GM12864 (cell line): ENCODE measurements at places on chromosomes 1 and 21.

- DNase-seq: no peak
Observed at GRCh38 chr1:150484861-150485260, 2.4 kb upstream of the TARS2 start.

DNA sequence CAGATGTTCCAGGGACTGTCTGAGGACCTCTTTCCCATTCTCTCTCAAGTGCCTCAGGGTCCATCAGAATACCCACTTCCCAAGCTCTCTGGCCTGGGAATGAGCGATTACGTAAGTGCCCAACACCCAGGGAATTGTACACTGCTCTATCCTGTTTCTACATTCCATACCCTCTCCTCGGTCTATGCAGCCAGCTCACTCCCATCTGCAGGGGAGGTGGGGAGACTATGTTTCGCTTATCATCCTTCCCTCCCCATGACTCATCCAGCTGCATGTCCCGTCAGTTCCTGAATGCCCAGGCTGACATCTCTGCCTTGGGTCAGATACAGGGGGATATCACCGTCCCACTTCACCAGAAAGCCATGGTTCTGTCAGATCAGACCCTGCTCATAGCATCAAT is 34.5 kb upstream of the CD1D start:
- no peak for DNase-seq

DNA sequence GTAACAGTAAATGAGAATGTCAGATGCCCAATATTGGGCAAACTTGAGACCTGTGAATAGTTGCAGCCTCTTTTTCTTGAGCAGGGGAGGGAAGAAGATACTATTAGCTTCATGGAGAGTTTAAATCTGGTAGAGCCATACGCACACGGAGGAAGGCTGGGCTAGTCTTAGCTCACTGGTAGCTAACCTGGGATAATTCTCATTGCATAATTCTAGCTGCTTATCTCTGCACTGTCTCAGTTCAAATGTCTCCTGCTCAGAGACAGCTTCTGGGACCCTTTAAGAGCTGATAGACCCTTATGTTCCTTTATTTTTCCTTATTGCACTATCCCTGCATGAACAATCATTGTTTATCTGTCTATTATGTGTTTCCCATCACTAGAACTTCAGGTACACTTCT is 8.4 kb downstream of the C1orf87 start:
- DNase-seq: no peak

GRCh38 chr1:183995322-183996039 is 42.0 kb downstream of the COLGALT2 start:
- no peak for DNase-seq

DNA sequence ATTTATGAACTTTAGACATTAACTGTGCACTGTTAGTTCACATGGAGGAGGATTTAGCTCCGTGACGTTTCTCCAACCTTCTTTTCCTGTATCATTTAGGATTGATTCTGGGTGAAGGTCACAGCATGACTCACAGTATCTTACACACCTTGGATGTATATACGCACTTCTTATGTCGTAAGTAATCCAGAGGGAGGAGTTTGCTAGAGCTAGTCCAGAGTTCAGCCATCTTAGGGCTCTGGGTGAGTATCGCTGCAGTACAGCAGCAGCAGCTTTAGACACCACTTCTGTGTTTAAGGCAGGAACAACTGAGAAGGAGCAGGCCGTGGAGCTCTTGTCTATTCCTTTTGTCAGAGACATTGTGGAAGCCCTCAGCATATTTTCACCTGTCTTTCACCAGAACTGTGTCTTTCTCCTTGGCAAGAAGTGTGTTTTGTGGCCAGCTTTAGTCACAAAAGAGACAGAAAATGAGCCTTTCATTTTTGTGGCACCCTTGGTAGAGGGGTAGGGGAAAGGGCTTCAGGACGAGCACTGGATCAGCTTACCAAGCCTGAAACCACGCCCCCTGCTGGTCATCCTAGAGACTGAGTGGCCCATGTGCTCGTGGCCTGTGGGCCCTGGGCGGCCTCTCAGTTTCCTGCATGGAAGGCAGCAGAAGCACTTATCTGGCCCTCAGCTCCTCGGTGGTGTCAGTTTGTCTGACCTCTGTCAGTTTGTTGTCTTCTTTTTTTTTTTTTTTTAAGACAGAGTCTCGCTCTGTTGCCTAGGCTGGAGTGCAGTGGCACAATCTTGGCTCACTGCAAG is 64.0 kb downstream of the ADARB1 start:
- peak; percentile 18 for DNase-seq

DNA sequence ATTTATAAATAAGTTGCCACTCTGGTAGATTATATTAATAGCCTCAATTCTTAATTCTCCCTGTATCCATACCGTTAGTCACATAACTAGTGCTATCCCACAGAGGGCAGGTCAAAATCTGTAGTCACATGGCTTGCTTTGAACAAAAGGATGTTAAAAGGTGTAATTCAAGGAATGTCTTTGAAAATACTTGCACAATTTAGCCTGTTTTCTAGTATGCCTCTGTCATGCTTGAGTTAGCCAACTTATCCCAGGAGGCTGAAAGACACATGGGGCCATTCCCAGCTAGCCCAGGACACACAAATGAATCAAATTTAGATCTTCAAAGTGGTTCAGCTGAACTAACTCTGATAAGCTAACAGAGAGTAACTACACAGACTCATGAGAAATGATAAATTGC is 758.5 kb upstream of the NEGR1 start:
- DNase-seq: no peak

DNA sequence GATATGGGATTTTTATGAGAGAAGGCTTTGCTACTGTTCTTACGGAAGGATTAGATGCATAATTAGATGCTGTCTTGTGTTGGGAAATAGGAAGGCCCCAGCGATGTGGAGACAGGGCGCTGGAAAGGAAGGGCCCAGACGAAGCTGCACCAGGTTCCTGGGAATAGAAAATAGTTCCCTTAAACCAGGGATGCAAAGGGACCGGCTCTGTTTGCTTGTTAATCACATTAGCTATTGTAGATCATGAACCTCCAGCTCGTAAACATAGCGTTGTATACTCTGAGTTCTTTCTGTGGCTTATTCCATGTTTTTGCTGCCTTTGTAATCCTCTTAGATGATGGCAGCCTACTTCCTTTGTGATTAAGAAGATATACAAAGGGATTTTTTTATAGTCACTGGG is 79.8 kb upstream of the COX20 start:
- DNase-seq: no peak

DNA sequence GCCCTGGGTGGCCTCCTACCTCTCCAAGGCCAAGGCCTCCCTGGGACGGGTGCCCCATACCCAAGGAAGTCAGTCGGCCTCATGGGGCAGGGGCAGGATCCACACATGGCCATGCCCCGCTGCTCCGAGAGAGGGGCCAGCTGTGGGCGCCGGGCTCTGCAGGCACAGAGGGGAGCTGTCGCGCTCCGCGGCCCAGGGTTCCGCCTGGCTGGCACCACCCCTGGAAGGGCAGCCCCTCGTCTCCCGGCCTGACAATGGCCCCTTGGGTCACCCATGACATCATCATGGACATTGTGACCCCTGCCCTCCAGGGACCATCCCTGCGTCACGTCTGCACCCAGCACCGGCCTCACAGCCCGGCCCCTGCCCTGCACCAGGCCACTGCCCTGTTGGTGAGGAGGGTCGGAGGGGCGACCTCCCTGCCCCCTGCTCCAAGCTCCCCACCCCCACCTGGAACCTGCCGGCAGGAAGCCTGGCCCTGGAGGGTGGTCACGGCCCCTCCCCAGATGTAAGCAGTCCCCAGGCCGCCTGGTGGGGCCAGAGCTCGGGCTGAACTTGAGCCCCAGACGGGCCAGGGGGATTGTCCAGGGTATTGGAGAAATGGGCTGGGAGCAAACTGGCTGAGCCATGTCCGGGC is 5.8 kb downstream of the TTLL10 start:
- DNase-seq: no peak

DNA sequence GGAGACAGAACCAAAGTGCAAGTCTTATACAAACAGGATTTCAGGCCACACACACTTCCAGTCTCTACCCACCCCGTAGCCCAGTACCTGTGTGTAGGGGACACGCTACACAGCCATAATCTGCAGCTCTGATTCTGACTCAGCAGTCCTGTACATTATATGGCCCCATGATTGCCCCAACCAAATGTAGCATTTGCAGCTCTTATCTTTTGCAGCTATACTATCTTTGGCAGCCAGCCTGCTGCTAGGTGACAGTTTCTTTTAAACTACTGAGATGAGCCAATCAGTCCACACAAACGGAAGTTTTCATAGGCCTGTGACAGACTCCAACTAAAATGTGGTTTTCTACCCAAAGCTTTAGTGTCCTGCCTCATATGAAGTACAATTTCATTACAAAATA is 259.6 kb upstream of the ST6GALNAC5 start:
- no peak for DNase-seq

GRCh38 chr1:228784181-228784580 is 48.9 kb downstream of the RHOU start:
- DNase-seq: no peak

DNA sequence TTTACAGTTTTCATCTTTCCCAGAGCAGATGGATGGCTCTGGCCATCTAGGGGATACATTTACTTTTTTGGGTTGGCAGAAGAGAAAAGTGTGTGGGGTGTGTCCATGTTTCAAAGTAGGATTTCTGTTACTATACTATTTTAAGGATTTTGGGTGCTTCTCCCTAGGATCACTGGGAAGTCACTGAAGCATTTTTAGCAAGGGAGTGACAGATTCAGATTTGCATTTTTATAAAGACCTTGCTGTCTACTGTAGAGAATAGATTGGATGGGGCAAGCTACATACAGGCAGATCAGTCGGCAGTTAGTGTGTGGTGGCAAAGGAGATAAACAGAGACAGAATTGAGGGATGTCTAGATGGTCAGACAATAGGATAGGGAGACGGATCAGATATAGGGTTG is 122.5 kb downstream of the TBX19 start:
- no peak for DNase-seq

- DNase-seq: no peak
Observed at GRCh38 chr1:205693421-205693991, 13.2 kb upstream of the SLC45A3 start.

DNA sequence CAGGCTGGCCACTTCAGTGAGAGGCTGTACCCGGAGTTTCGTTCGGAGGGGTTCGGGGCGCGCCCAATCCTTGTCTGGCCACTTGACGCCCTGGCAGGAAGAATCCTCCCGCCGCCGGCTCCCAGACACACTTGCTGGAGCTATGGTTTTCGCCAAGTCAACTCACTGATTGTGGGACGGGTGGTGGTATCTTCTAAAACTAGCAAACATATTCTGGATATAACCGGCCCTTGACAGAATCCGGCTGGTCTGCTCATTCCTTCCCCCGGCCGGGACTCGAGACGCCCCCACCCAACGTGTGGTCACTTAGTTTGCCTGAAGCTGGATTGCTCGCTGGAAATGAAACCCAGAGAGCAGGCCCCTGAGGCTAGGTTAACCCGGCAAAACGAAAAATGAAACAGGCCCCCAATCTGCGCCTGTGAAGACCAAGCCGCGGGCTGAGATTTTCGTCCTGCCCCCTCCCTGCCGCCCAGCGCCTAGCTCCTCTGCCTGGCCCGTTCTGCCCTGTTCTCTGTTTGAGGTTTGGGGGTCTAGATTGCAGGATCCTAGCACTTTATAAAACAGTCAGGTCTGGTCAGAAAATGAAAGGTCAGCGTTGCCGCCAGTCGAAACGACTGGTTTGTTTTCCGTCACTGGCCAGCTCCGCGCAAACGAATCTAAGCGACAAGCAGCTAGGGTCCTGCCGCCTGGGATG is 4.6 kb downstream of the GFI1 start:
- no peak for DNase-seq

GRCh38 chr1:235317168-235317567 is 10.8 kb downstream of the ARID4B start:
- no peak for DNase-seq

- no peak for DNase-seq
Observed at GRCh38 chr1:187504779-187505178, 676.0 kb downstream of the PLA2G4A start.
